ENCODE measurements at places on chromosomes 7 and 10.

DNA sequence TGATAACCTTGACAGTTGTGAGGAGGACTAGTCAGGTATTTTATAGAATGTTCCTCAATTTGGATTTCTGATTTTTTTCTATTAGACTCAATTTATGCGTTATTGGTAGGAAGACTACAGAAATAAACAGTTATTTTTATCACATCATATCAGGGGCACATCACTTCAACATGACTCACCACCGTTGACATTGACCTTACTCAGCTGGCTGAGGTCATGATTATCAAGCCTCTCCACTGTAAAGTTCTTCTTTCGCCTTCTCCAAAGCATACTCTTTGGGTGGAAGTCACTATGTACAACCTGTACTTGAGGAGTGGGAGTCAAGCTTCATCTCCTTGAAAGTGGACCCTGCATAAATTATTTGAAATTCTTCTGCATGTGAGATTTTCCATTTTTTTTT is 194.3 kb upstream of the IGFBP3 start:
- no peak for DNase-seq

GRCh38 chr10:93173967-93174845 is 100.5 kb downstream of the CYP26A1 start:
- no peak for DNase-seq

- no peak for DNase-seq
These were observed 290.9 kb downstream of the DNAJB9 start for GRCh38 chr7:108860615-108861014.

DNA sequence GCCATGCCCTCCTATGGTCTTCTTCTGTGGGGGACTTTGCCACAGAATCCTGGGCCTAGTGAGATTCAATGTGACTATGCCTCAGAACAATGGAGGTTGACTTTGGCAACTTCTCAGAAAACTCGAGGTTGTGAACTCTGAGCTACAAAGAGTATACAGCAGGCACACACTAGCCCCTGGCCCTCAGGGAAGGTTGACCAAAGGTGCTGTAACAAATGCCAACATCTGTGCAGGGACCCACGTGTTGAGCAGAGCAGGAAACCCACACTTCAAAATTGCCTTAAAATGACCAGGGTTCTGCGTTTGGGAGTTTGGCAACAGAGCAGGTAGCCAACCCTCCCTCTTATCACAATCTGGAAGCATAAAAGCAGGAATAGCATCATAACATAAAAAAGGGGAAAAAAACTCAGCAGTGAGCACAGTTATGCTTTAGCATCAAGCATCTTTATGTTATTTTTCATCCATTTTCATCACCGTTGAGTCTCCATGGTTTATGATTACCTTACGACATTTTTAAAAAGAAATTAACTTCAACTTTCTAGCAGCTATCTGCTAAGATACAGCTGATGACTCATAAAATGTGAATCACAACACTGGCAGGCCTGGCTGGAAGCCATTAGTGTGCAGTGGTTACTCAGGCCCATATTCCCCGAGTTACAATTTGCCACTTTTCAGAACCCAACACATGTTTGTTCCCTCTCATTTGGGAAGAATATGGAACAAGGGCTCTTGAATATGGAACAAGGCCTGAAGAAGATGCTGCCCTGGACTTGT is 11.1 kb downstream of the PRLHR start:
- no peak for DNase-seq

GRCh38 chr7:47819607-47819920 is 128.7 kb downstream of the PKD1L1 start:
- DNase-seq: no peak

GRCh38 chr7:142108728-142109505 is 2.6 kb upstream of the MGAM2 start:
- DNase-seq: no peak

DNA sequence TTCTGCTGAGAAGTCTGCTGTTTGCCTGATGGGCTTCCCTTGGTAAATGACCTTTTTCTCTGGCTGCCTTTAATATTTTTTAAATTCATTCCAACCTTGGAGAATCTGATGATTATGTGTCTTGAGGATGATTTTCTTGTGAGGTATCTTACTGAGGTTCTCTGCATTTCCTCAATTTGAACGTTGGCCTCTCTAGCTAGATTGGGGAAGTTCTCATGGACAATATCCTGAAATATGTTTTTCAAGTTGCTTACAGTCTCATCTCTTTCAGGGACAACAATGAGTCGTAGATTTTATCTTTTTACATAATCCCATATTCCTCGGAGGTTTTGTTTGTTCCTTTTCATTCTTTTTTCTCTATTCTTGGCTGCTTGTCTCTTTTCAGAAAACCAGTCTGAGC is 208.4 kb downstream of the KIF20B start:
- DNase-seq: no peak

DNA sequence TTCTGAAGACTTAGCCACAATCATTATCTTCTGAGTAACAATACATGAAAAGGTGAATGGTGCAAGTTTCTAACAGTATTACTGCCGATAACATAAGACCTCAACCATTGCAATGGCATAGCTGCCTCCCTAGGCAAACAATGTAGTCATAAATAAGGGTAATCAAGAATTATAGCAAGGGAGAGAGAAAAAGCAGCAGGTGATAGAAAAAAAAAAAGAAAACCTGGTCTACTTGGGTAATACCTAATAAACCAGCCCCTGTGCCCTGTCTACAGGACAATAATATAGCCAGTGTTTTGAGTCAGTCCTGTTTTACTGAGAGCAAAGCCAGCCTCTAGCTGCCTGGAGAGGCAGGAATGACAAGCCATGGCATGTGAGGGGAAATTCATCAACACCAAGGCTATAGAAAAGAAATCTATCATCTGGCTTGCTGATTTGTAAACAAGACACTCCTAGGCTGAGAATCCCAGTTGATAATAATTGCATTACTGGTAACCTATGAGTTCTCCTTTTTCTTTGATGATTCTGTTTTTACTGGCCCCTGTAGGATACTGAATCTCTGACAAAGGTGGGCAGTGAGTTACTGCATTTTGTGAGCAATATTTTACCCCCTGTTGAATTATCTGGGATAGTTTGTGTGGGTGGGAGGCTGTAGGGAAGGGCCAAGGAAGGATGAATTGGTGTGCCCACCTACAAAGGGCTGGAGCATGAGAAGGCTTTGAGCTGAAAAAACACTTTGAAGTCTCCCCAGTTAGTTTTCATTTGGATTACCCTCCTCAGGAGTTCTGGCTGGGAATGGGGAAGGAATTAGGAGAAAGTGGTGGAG is 1.7 kb upstream of the WEE2 start:
- DNase-seq: no peak

DNA sequence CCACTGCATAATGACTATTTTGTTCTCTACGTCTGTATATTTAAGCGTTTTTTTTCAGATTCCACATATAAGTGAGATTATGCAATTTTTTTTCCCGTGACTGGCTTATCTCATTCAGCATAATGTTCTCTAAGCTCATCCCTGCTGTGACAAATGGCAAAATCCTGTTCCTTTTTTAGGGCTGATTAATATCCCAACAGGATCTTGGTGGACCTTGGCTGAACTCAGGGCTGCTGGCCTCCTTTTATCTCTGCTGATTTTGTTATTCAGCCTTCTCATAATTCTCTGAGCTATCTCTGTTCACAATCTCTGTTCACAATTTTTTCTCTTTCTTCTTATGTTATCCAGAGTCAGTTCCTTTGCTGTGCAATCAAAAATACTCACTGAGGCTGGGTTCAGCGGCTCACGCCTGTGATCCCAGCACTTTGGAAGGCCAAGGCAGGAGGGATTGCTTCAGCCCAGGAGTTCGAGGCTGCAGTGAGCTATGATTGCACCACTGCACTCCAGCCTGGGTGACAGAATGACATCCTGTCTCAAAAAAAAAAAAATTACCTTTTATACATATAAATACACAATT is 1035.9 kb upstream of the AUTS2 start:
- DNase-seq: no peak

DNA sequence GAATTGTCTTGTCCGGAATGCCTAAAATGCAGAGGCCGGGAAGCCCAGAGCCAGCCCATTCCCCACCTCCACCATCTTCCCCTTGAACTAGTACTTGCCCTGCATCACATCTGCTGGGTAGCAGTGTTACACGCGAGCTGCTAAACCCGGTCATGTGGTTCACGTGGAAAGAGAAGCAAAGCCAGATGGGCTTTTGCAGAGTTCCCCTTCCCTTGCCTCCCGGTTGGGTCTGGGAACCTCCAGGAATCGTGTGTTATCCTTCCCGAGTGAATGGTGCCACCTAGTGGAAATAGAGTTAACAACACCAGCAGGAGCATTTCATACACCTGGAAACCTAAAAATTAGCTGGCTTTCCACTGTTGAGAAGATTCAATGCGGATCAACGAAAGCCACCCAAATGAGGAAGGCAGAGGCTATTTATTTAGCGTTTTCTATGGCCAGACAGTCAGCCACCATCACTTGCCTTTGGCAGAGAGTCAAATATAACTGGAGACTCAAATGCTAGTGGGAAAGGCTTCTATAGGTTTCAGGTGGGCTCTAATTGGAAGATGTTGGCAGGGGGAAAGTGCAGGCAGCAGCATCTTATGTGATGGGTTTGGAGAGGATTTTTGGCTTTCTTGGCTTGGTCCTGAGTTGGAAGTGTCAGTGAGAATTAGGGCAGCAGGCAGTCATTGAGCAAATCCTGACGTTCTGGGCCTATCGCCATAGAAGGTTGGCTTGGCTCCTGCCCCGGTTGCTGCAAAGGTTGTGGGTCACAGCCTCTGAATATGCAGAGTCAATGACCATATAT is 12.9 kb upstream of the DENND2A start:
- no peak for DNase-seq
